HCT116 (cell line): ENCODE measurements at places on chromosomes 7 and 10. TPM values are rescaled to one million over a fixed set of nuclear protein-coding genes. Genes with fewer than 3 reads are reported as not detected.

Gene TMEM26
- total RNA-seq: not detected

DNA sequence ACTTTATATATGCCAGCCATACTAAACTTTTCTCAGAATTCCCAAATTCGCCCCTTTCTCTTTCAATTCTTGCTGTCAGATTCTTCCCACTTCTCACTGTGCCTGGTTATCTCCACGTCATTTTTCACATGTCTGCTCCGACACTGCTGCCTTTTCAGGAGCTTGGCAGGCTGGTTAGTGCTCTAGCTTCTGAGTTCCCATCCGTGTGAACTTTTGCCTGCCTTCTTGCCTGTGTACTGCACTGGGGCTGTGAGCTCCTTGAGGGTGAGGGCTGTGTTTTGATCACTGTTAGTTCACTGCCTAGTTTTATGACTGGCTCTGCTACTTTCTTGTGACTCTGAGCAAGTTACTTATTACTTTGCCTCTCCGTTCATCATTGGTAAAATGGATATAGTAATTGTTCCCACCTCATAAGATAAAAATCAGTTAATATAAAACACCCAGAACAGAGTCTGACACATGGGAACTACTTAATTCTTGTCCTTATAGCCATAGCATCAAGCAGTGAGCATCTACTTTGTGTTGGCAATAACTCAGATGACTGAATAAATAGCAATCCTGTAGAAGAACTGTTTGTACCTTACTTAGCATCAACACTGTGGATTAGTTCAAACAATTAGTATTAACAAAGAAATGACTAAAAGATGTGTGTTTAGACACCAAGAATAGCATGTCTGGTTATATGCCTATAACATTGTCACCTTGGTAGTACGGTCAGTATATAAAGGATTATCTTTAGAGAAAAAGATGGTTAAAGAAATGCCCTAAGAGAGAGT lies 5.5 kb downstream of the GSTO1 start:
- DNase-seq: no peak

DNA sequence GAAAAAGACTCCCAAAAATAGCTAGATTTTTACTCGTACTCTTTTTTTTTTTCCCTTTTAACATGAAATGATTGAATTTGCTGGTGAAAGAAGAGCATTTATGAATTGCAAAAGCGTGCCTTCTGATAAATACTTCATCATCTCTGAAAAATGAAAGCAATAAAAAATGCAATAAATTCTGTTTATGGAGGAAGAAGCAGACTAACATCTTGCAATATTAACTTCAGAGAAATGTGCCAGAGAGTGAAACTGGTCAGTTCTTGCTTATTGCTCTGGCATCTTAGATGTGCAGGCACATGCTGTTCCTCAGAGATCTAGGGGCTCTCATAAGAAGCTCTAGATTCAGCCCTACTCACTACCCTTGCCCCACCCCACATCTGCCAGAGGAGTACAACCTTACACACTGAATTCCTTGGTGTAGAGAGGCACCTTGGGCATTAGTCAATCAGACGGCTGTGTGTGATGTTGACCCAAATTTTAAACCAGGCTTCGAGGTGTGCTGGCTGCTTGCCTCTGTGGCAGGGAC lies 891.1 kb upstream of the GHITM start:
- DNase-seq: no peak

- no peak for DNase-seq
Observed at GRCh38 chr7:7108931-7109330, 73.4 kb upstream of the C1GALT1 start.

GRCh38 chr10:79103129-79103528 lies 34.4 kb downstream of the ZMIZ1 start:
- no peak for DNase-seq

GRCh38 chr10:132872658-132873057 lies 69.7 kb downstream of the CFAP46 start:
- no peak for DNase-seq

Gene VWA2
- not detected for total RNA-seq

- DNase-seq: no peak
Observed at GRCh38 chr10:12972146-12972545, 29.4 kb downstream of the CCDC3 start.

- DNase-seq: no peak
Observed at GRCh38 chr10:2476218-2476811, 591.0 kb upstream of the PFKP start.

Gene KCNH2
- 9.7 TPM for total RNA-seq

DNA sequence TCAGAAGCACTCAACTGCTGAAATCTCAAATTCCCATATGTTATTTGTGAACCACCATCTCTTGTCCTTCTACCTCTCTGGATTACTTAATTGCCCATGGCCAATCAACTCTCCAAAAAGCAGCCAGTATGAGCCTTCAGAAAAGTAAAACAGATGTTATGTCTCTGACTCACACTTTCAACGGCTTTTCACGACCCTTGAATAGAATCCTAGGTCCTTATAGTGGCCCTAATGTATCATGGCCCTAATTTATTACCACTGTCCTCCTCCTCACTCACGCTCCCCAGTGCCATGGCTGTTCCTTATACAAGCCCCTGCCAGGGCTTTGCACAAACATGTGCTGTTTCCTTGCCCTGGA lies 20.0 kb downstream of the ZNF438 start:
- DNase-seq: no peak

GRCh38 chr10:9018195-9019173 lies 964.0 kb downstream of the GATA3 start:
- DNase-seq: no peak
